ENCODE measurements at places on chromosomes 13 and 19.
A peak's percentile ranks its signal among the peaks of the same experiment; 100 is the strongest.

DNA sequence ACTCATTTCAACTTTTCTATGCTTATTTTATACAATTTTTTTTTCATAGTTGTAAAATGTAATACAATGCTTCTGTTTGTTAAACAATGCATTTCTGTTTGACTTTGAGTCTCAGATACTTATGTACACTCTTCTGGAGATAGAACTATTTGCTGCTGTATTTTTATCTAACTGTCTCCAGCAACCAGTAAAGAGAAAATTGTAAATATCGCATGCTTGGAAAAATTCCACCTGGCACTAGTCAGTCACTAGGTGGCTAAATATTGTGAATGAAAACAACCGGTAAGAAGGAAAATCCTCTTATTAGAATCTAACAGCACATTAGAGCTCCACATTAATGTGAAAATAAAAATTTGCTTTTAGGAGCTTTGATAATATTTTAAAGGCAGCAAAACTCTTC is 876.5 kb downstream of the PCDH9 start:
- no peak for DNase-seq

GRCh38 chr13:40362502-40362901 is 303.9 kb downstream of the FOXO1 start:
- DNase-seq: no peak

DNA sequence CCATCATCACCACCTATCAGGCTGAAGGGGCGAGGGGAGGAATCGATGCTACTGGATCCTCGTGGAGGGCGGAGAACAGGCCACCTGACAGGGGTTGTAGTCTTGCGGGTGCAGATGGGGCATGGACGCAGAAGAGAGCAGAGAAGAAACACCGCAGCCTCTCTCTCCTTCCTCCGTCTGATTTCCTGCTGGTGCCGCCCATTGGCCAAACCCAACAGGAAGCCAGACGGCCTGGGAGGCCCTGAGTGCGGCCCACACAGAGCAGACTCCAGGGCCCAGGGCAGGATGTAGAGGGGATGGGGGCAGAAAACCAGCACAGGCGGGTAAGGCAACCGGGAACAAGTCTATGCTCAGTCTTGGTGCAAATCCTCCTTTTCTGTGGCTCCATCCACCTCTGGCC is 15.4 kb downstream of the CEBPA start:
- DNase-seq: no peak

DNA sequence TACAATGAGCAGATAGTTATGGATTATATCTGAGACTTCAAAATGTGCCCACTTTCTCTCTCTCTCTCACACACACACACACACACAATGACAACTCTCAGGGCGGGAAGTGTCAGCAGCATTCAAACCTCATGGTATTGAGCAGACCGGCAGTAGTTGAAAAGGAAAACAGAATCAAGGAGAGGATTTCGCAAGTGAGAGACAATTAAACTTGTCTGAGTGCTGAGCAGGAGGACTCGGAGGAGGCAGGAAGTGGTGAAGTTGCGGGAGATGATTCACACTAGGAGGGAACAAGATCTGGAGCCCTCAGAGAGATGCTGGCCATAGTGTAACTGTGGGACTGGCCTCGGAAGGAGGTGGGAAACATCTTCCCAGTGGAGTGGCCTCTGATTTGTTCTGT is 353.1 kb downstream of the EFNB2 start:
- DNase-seq: no peak

- DNase-seq: no peak
These were observed 69.8 kb downstream of the KDM4B start for GRCh38 chr19:5038631-5039271.

DNA sequence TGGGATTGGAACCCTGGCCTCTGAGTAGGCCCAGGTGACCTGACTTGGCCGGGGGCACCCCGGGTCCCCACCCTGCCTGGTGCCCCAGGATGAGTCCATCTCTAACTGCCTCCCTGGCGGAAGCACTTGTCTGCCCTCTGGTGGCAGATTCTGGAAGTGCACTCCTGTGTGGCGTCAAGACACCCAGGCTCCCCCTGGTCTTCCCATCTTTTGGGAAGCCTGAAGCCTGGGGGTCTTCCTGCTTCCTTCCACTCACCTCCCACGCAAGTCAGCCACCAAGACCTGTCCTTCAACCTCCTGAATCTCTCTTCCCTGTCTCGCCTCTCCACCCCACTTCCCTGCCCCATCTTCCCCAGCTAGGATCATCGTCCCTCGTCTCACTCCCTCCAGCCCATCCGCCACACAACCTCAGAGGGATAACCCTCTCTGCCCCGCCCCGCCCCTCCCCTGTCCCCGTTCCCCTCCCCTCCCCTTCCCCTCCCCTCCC is 7.4 kb downstream of the RABAC1 start:
- no peak for DNase-seq

- DNase-seq: no peak
These were observed 204.6 kb downstream of the NBEA start for GRCh38 chr13:35146686-35147085.

DNA sequence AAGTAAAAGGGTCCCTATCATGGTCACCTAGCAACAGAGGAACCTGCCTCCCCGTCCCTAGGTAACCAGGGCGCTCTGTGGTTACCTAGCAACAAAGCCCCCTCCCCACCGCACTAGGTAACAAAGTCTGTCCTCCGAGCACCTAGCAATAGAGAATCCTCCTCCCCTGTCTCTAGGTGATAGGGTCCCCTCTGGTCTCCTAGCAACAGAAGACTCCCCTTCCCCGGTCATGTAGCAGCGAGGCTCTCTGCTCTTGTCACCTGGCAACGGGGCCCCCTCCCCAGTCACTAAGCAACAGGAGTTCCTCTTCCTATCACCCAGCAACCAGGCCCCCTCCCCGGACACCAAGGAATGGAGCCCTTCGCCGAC is 307 bp downstream of the JOSD2 start:
- DNase-seq: no peak

DNA sequence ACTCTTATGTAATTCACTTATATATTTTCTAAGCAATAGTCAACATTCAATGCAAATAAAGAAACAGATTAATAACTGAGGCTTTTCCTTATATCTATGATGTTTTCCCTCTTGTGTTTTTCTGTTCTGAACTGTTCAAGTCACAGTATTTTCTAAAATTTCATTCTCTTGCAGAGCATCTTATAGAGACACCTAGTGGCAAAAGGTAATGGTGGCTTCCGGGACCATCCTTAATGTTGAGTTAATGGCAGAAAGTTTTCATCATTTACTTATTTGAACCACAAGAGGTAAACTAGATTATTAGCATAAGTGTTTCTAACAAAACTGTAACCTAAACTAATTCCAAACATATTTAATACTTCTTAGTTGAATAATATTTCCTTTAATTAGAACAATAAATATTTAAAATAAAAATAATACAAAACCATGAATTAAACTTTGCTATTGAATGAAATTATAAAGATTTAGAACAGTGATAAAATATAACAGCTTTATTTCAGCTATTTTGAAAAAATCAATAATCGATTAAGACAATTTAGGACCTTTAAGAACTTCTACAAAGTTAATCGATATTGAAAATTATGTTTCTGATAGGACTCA is 1.7 kb upstream of the SLITRK5 start:
- peak; percentile 63 for DNase-seq

DNA sequence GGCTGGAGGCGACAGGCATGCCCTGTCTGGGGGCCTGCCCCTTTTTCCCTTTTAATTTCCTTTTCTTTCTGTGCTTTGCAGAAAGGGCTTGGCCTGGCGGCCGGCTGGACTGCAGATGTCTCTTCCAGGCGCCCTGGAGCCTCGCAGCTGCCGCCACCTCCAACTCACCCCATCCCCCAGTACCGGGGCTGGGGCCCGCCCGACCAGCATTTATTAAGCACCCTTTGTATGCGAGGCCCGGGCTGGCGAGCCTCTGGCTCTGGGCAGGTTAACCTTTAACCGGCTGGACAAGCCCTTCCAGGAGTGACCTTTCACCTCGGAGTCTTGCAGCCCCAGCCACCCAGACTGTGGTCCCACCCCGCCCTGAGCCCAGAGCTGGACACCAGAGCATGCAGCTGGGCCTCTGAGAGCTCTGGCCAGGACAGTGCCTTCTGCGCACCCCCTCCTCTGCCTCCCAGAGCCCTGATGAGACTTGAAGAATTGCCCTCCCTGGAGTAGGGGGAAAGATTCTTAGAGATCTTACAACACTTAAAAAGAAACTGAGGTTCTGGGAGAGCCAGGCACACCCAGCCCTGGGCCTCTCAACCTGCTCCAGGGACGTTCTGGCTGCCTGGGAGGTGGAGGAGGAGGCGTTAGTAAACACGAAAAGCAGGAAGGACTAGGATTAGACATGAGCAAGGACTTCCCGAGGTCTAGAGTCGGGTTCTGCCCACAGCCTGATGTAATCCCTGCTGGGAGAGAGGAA is 1.1 kb upstream of the NR2F6 start:
- no peak for DNase-seq

- no peak for DNase-seq
These were observed 213.4 kb downstream of the ABCC4 start for GRCh38 chr13:95087746-95088305.

DNA sequence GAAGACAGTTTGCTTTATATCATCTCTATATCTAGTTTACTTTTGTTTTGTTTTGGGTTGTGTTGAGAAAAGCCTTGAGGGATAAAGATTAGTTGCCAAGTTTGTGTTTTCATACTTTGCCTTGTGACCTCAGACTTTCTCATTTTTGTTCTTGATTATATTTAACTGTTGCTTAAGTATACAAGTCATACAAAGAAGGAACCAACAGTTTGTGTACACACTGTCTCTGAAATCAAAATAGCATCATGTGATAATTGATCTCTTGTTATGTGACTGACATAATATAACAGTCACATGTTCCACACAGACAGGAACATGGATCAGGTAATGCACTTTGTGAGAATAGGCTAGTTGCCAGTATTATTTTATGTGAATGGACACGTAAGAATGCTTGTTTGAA is 70.8 kb downstream of the SHISA2 start:
- DNase-seq: no peak

GRCh38 chr19:55165952-55166529 is 372 bp downstream of the DNAAF3 start:
- DNase-seq: no peak

DNA sequence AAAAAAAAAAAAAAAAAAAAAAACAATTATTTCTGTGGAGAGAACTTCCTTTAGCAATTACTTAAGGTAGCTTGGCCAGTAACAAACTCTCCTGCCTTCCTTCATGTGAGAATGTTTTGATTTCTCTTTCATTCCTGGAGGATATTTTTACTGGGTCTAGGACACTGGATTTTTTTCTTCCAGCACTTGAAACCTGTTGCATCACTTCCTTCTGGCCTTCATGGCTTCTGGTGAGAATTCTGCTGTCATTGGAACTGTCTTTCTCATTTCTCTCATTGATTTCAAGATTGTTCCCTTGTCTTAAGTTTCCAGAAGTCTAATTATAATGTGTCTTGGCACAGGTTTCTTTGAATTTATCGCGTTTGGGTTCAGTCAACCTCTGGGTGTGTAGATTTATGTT is 19.3 kb upstream of the RAB20 start:
- no peak for DNase-seq

- DNase-seq: no peak
These were observed 65.4 kb upstream of the ATXN8OS start for GRCh38 chr13:70042193-70042592.

DNA sequence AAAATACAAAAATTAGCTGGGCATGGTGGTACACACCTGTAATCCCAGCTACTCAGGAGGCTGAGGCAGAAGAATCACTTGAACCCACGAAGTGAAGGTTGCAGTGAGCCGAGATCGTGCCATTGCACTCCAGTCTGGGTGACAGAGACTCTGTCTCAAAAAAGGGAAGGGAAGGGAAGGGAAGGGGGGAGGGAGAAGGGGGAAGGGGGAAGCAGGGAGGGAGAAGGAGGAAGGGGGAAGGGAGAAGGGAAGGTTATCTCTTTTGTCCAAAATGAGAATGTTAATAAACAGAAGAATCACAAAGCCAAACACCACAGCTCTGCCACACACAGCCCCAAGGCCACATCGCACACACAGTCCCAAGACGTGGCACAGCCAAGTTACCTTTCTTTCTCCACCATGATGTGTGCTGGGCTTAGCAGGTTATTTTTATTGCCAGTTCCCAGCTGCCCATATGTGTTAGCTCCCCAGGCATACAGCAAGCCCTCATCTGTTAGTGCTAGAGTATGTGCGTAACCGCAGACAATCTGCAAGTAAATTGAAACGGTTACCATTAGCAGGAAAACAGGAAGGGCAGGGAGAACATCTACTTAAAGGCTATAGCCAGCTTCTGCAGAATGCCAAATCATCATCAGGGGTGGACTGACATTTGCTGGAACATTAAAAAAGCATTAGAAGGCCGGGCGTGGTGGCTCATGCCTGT is 34.3 kb downstream of the RCBTB1 start:
- no peak for DNase-seq

DNA sequence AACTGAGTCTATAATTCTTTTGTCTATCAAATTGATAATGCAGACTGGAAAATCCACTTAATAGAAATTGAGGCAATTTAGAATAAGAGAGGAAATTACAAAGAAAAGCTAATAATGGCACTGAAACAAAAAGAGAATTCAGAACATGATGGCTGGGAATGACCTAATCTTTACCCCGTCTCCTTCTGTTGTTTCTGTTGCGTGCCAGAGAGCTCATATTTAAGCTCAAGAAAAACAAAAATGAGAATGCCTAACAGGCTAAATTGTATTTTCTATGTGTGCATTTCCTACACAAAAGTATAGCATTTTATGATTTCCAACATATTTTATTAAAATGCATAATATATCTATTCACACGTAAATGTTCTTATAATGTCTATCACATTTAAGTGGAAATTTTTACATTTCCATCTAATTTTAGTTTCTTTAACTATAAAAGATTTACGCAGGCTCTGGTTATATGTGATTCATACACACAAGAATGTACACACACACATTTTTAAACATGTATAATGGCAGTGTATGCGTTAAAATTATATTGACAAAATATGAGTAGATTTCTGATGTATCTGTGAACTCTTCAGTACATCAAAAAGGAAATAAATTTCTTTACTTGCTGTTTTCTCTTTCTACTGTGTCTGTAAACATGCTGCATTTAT is 432.3 kb downstream of the SLITRK6 start:
- no peak for DNase-seq

DNA sequence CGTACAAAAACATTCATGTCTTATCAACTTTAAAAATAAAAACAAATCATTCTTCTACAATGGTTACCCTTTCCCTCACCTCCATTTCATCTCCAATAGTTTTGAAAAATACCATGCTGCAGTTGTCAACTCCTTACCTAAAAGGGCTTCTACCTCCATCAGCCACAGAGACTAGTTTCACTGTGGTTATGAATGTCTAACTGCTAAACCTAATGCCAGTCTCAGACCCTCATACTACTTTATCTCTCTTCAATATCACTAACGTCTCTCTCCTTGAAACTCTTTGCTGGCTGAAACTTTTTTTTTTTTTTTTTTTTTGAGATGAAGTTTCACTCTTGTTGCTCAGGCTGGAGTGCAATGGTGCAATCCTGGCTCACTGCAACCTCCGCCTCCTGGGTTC is 27.1 kb downstream of the LNX2 start:
- no peak for DNase-seq

Data from NCI-H2081 treated with DMSO at 0.1 percent for 48 hours (cell line).